ENCODE measurements at places on chromosomes 12 and 14. TPM values are rescaled to one million over a fixed set of nuclear protein-coding genes. Genes with fewer than 3 reads are reported as not detected.
A peak's percentile ranks its signal among the peaks of the same experiment; 100 is the strongest.

The BAZ2A gene
- 53.0 TPM for total RNA-seq

The GALNT4 gene
- 4.1 TPM for total RNA-seq

DNA sequence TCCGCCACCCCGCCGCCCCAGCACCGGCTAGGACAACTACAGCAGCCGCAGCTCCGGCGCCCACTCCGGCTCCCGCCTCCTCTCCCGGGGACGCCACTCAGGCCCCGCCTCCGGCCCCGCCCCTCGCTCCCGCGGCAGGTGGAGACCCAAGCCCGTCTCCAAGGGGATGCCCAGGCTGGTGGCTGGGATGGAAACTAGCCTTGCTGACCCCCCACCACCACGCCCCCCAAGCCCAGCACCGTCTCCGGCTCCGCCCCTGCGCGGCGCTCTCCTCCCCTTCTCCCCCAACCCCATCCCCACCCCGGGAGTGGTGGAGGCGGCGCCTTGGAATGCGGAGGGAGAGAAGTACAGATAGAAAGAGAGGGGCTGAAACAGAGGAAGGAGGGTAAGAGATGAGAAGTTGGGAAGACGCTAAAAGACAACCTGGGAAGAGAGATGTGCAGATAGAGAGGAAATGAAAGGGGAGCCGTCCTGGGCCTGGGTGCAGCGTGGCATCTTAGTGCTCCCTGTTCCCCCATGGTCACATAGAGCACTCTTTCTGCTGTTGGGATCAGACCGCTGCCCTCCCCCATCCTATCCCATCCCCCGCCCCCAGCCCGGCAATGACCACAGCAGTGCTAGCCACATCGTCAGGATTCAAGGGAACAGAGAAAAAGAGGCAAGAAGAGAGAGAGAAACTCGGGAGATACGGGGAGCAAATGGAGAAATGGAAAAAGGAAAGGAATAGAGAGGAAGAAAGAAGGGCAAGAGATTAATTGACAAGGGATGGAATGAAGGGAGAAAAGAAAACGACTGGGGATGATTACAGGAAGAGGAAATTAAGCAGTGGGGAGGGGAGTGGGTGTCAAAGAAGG lies at the start of gene ITGA7:
TSS of gene ITGA7 (minus strand) at position 64 of the 854 bp plus-strand sequence. CDS start 222 bp downstream, outside the sequence.
- peak; percentile 60 for DNase-seq

DNA sequence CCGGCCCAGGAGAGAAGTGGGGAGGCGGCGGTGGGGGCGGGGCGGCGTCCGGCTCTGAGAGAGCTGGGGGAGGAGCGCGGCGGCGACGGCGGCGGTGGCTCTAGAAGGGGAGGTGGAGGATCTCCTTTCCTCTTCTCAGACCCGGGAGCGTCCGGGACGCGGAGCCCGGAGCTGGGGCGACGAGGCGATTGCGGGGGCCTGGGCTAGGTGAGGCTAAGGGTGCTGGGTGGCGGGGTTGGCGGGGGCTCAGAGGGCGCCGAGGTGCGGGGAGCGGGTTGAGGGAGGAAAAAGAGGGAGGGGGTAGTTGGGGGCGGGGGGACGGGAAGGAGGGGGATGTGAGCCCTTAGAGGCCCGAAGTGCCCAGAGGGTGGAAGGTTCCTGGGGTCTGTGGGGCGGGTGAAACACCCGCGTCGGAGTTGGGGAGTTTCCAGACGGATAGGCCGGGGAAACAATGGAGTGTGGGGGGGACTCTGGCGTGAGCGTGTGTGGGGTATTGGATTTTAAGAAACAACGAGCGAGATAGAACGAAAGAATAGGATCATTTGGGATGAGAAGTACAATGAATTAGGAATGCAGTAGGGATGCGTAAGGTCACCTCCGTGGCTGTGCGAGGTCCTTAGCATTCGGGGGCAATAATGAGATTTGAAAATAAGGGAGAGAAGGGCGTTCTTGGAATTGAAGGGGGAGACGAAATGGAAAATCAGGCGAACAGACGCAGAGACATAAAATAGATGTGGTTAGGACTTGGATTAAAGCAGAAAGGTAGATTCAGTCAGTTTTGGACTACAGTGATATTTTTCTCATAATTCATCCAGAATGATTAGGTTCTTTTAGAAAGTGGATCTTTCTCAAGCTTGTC lies at the start of gene SPATS2:
TSS of gene SPATS2 (plus strand) at position 82 of the 859 bp plus-strand sequence. CDS start 93,551 bp downstream, outside the sequence.
- no peak for DNase-seq

DNA sequence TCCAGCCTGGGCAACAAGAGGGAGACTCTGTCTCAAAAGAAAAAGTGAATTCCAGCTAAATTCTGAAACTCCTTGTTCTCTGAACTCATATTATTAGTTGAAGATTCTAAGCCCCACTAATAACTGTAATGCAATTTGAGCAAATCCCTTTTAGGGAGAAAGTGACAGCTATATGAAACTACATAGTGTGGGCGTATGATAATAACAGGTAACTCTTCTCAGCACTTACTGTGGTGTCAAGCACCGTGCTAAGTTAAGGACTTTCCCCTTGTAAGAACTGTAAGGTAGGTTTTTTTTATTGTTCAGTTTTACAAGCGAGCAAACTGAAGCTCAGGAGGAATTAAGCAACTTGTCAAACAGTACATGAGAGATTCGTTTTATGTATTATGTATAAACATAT lies 5.4 kb downstream of the ANKRD13A start:
- no peak for DNase-seq

Measured in activated T-cell treated with anti-CD3 and anti-CD28 coated beads, Interleukin-2, amount 50 U/mL, for 4 hours (primary cell).